ENCODE measurements at places on chromosomes 4 and X. TPM values are rescaled to one million over a fixed set of nuclear protein-coding genes. Genes with fewer than 3 reads are reported as not detected.

The REPS2 gene
- total RNA-seq, result 0.43 TPM

GRCh38 chr4:139763205-139763604 is 97.6 kb downstream of the MGST2 start:
- DNase-seq, result no peak

GRCh38 chr4:185134307-185134869 is 8.7 kb upstream of the SLC25A4 start:
- peak; percentile 63 for DNase-seq

- peak; percentile 3 for DNase-seq
These were observed 1.1 kb upstream of the FGF16 start for GRCh38 chrX:77446029-77446585.

DNA sequence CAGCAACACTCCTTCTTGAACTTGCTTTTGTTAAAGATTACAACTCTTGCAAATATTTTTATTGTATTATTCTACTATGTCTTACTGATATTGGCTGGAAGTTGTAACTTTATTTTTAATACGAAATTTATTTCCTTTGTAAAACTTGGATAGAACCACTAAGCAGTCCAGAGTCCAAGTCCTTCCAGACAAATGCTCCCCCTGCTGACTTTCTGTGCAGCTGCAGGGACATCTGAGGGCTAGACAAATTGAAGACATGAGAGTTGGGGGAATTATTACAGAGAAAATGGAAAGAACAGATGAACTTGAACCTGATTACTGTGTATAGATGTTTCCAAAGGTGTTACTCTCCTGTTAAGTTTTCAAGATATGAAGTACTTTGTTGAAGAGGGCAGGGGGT is 238.8 kb downstream of the GRIA3 start:
- peak; percentile 37 for DNase-seq
